Psoas muscle (tissue), 8 donors: ENCODE measurements at places on chromosomes 16 and 17.

DNA sequence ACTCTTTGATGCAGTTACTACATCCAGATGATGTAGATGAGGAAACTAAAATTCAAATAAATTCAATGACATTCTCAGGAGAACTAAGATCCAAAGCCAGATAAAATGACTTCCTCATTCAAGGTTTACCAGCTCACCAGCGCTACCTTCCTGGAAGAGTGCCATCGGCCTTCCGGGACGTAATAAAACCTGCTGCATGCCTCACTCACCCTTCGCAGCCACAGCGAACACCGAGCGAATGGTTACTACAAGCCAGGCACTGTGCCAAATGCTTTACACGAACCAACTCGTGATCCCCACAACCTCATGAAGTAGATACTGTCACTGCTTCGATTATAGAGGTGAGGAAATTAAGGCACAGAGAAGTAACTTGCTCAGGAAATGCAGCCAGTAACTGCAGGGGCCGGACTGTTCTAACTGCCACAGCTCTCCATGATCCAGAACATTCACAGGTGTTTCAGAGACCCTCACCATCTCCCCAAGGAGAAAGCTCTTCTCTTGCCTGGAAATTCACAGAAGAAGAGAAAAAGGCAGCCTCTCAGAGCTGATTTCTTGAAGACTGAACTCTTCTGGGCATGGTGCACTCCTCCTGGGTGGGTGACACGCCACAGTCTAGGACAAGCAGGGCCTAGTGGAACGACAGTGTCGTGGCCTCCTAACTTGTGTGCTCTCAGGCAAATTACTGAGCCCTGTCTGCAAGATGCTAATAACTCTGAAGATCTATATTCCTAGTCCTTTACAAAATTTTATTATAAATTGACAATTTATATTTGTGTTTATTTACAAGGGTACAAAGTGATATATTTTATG is 46.8 kb downstream of the HIC1 start:
- peak; percentile 51 for DNase-seq

- peak; percentile 83 for DNase-seq
These were observed 27.3 kb downstream of the TBC1D16 start for GRCh38 chr17:80008383-80008840.

- DNase-seq, result no peak
These were observed 362 bp downstream of the KLHDC4 start for GRCh38 chr16:87765473-87765775.

- no peak for DNase-seq
These were observed 296.9 kb upstream of the CDH5 start for GRCh38 chr16:66069587-66069986.

GRCh38 chr17:55859301-55859795 is 108.5 kb downstream of the PCTP start:
- no peak for DNase-seq
